ENCODE measurements at places on chromosomes 7 and 10.

- DNase-seq, result no peak
Observed at GRCh38 chr7:157844611-157845010, 507.8 kb downstream of the DNAJB6 start.

DNA sequence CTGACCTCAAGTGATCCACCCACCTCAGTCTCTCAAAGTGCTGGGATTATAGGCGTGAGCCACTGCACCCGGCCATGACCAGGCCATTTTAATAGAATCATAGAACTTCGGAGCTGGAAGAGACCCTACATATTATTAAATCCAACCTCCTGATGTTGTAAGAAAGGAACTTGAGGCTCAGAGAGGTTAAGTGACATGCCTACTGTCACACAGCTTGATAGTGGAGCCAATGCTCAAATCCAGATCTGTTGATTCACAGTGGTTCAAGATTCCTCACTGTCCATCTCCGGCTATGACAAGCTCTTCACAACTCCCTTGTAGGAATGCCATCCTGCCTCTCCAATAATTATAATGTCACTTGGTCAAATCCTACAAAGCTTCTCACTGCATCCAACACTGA is 65.3 kb downstream of the MYOF start:
- no peak for DNase-seq

DNA sequence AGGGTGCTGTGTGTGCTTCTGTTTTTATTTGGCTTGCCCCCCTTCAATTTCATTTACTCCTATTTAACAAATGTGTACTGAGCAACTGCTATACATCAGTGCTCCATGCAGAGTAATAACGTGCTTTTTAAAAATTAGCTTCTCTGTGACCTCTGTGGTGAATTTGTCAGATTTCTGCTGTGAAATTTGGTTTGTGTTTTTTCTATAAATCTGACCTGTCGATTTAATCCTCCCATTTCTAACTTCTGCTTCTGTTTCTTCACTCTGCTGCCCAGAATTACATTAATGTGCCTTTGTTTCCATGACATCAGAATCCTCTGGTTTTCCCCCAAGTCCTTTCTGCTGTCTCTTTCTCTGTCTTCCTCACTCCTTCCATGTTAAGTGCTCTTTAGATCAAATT is 123.8 kb upstream of the CACNA2D1 start:
- DNase-seq, result no peak

- DNase-seq, result no peak
Observed at GRCh38 chr10:125409756-125410155, 249.4 kb upstream of the CTBP2 start.

All from NCI-H1694 (cell line).